A549 treated with Hydrocortisone at 1 μM for 4 hours (cell line): ENCODE measurements at places on chromosomes 2 and 18. TPM values are rescaled to one million over a fixed set of nuclear protein-coding genes. Genes with fewer than 3 reads are reported as not detected.

Gene UGT1A5
- total RNA-seq, result 0.08 to 0.13 TPM in 2 of 5 replicates, not detected in the others

Gene UGT1A6
- 0.47 to 1.5 TPM (median 1.1 TPM) in 5 replicates for total RNA-seq

Gene CD28
- total RNA-seq, result not detected in 5 replicates

Gene CPS1
- 10.9 to 18.3 TPM (median 14.1 TPM) in 5 replicates for total RNA-seq

Gene SERPINB11
- 0.07 TPM in 1 of 5 replicates, not detected in the others for total RNA-seq

Gene DHRS9
- total RNA-seq, result 3.0 to 4.7 TPM (median 3.9 TPM) in 5 replicates

Gene MTLN
- 104 to 128 TPM (median 122 TPM) in 5 replicates for total RNA-seq

Gene NDUFS1
- total RNA-seq, result 54.7 to 81.5 TPM (median 66.4 TPM) in 5 replicates

Gene IL36RN
- 0.14 TPM in 1 of 5 replicates, not detected in the others for total RNA-seq

Gene C2orf66
- total RNA-seq, result 0.06 to 0.07 TPM in 2 of 5 replicates, not detected in the others

Gene SERPINB7
- total RNA-seq, result 1.3 to 3.3 TPM (median 2.2 TPM) in 5 replicates

Gene ABCG5
- not detected in 5 replicates for total RNA-seq

Gene SERPINB10
- total RNA-seq, result not detected in 5 replicates

Gene RTP5
- not detected in 5 replicates for total RNA-seq

Gene MCM6
- total RNA-seq, result 45.2 to 58.5 TPM (median 46.9 TPM) in 5 replicates

Gene MYO7B
- 0.12 to 0.31 TPM (median 0.21 TPM) in 5 replicates for total RNA-seq

Gene METTL5
- total RNA-seq, result 67.1 to 80.3 TPM (median 72.5 TPM) in 5 replicates

Gene IL1RN
- total RNA-seq, result 0.23 to 0.51 TPM (median 0.39 TPM) in 5 replicates

Gene ONECUT2
- 0.26 to 0.51 TPM (median 0.35 TPM) in 5 replicates for total RNA-seq

Gene SLC66A2
- 14.5 to 20.6 TPM (median 19.1 TPM) in 5 replicates for total RNA-seq

Gene LIMS2
- 6.3 to 9.8 TPM (median 6.4 TPM) in 5 replicates for total RNA-seq

Gene MYOM1
- total RNA-seq, result 0.09 to 0.41 TPM (median 0.15 TPM) in 5 replicates
